Tibial artery (tissue), 4 donors: ENCODE measurements at places on chromosomes 5 and 9.

GRCh38 chr5:17190242-17190778 lies 27.1 kb upstream of the BASP1 start:
- DNase-seq = peak; percentile 27

GRCh38 chr5:37951946-37952721 lies 112.3 kb upstream of the GDNF start:
- DNase-seq = no peak

DNA sequence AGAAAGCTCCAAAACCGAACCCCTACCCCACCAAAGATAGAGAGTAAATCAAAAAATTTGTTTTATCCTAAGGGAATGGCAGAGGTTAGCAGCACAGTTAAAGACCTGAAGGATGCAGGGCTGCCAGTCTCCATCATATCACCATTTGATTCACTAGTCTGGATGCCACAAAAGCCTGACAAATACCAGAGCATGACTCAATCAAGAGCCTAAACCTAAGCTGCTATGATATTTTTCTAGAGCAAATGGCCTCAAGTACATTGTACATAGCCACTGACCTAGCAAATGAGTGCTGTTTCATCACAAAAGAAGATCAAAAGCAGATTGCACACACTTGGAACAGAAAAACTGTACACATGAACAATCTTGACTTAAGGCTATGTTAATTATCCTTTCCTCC lies 48.0 kb downstream of the DPYSL3 start:
- DNase-seq = no peak

GRCh38 chr5:133267601-133268000 lies 215.8 kb downstream of the HSPA4 start:
- DNase-seq = no peak
